ENCODE measurements at places on chromosomes 16 and 17. TPM values are rescaled to one million over a fixed set of nuclear protein-coding genes. Genes with fewer than 3 reads are reported as not detected.
A peak's percentile ranks its signal among the peaks of the same experiment; 100 is the strongest.

DCAKD gene
- 45.8 TPM for total RNA-seq

CACNG1 gene
- not detected for total RNA-seq

- no peak for DNase-seq
These were observed 19.1 kb downstream of the RGS9 start for GRCh38 chr17:65156185-65156834.

DNA sequence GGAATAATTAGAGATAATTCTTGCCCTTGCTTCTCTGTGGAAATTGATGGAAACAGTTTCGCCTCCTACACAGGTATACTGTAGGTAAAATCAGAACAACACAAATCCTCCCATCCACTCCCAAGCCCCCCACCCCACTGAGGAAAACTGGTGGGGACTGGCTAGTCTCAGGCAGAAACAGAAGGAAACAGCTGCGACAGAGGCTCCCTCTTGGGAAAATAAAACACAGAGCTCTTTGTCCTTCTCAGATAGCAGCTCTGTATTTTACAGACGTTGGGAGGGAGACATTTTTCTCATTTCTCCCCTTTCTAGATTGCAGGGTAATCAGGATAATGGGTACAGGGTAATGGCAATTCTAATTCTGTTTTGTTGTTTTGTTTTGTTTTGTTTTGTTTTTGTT, 1.1 kb downstream of the SLFN13 start:
- no peak for DNase-seq

DNA sequence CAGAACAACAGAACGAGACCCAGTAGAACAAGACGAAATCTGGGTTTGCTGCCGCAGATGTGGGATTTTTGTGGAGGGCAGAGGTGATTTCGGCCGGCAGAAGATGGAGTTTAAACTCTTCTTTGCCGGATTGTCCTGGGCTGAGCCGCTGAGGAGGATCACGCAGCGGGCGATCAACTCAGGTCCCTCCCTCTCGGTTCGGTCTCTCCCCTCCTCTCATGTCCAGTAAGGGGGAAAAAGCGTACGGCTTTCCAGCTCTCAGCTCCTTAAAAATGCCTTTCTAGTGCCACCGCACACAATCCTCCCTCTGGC, 2.5 kb downstream of the PHF12 start:
- DNase-seq: no peak

- peak; percentile 38 for DNase-seq
These were observed 461.3 kb downstream of the PMP22 start for GRCh38 chr17:14803826-14804225.

DNA sequence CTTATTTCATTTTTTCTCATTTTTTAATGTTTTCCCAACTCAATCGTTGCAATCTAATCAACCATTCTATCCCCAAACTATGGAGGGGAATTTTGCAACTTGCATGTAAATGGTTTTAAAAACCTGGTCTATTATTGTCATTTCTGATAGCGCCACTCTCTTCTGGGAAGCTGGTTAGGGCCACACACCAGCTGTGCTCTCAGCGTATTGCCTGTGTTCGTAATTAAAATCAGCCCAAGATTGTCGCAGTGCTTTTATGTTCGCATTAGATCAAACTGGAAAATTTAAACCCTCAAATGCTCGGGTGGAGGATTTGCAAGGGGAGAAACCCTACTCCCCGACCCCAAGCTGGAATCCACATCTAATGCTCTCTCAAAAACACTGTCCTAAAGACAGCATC, 123.5 kb upstream of the CACNG5 start:
- DNase-seq: no peak

- DNase-seq: no peak
These were observed 20.0 kb downstream of the TUBG1 start for GRCh38 chr17:42629411-42630009.

NTN3 gene
- total RNA-seq: 1.8 TPM
